ENCODE measurements at places on chromosomes 16 and 17.

GRCh38 chr16:1045993-1046911 lies 26.3 kb upstream of the SSTR5 start:
- no peak for DNase-seq

GRCh38 chr16:3641801-3642396 lies 12.6 kb upstream of the DNASE1 start:
- DNase-seq, result no peak

DNA sequence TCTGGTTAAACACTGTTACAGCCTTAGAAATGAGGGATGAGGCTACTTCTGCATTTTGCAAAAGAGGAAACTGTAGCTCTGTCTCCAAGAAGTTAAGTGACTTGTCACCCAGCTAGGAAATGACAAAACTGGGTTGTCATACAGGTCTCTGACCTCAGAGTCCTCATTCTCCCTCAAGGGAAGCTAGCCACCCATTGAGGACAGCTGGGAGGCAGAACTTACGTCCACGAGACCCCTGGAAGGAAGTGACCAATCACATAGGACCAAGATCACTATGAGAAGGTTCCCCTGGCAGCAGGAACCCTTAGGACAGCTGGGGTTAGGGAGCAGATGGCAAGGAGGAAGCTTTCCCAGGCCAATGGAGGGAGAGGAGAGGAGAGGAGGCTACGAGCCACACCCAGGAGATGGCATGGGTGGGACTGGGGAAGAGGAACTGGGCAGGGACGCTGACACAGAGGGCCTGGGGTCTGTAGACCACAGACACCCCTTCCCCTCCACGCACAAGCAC lies 11.2 kb downstream of the METTL22 start:
- DNase-seq, result peak; percentile 22

GRCh38 chr16:60586493-60586892 lies 1449.7 kb downstream of the CDH8 start:
- no peak for DNase-seq
